ENCODE measurements at places on chromosomes 3 and 15.

GRCh38 chr3:65173841-65174240 lies 486.0 kb upstream of the ADAMTS9 start:
- DNase-seq = no peak

GRCh38 chr3:54324103-54324502 lies 201.8 kb downstream of the CACNA2D3 start:
- DNase-seq = no peak

GRCh38 chr3:132538072-132538471 lies 59.0 kb upstream of the ACKR4 start:
- DNase-seq = no peak

- no peak for DNase-seq
Measured at GRCh38 chr15:50712018-50712417, 25.4 kb upstream of the TRPM7 start.

GRCh38 chr3:86733257-86733656 lies 257.7 kb downstream of the VGLL3 start:
- DNase-seq = no peak

DNA sequence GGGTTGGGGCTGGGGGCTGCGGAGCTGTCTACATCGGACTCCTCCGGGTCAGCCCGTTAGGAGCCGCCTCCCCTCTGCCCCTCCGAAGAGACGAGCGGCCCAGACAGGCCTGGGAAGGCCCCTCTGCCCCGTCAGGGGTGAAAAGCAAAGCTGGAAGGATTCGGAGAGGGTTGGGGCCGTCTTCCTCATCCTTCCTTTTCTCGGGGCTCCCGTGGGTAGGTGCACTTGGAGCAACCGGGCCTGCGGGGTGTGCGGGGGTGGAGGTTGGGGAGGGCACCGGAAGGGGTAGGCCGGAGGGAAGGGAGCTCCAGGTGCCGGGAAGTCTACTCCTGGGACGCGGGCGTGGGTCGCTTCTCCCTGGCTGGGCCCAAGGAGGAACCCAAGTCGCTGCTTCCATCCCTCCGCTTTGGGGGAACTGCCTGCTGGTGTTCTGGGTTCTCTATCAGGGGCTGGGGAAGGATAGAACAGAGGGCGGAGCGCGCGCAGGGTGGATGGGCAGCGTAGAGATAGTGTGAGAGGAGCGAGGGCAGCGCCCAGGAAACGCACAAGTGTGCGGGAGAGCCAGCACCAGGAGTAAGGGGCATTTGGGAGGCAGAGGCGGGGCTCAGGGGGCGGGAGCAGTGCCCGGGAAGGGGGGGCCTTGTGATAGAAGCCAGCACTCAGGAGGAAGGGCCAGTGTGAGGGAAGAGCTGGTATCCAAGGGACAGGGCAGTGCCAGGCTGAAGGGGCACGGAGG lies 590 bp downstream of the POLR2H start:
- peak; percentile 9 for DNase-seq

DNA sequence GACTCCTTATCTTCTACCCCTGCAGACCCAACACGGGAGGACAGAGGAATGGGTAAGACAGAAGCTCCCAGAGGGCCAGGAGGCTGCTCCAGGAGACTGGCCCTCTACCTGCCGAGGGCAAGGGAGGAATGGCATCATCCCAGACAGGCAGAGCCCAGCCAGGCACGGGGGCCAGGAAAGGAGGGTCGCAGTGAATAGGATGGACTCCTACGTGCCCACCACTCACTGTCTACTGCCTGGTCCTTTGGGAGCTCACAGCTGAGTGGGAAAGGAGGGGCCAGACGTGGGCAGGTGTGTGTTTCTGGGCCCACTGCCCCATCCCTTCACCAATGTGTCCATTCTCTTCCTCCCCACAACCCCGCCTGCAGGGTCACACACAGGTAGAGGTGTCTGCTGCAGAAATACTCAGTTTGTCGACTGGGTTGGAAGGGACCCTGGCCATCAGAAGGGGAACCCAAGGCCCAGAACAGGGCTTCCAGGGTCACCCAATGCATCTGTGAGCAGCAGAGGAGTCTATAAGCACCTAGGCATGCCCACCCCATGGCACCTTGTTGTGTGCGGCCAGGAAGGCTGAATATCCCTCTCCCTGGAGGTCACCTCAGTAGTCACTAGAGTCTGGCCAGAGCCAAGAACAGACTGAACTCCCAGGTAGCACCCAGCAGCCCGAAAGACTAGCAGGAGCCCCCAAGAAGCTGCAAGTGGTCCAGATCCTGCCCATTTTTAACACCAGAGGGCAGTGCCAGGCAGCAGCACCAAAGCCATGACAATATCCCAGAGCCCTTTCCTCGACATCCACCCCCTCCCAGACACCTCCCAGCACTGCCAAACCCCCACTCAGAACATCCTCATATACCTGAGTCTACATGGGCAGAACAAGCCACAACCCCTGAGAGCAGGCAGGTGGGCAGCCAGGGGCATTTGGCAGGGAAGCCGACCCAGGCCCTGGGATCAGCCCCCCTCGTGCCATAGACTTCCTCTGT lies 24.0 kb downstream of the TKT start:
- no peak for DNase-seq

DNA sequence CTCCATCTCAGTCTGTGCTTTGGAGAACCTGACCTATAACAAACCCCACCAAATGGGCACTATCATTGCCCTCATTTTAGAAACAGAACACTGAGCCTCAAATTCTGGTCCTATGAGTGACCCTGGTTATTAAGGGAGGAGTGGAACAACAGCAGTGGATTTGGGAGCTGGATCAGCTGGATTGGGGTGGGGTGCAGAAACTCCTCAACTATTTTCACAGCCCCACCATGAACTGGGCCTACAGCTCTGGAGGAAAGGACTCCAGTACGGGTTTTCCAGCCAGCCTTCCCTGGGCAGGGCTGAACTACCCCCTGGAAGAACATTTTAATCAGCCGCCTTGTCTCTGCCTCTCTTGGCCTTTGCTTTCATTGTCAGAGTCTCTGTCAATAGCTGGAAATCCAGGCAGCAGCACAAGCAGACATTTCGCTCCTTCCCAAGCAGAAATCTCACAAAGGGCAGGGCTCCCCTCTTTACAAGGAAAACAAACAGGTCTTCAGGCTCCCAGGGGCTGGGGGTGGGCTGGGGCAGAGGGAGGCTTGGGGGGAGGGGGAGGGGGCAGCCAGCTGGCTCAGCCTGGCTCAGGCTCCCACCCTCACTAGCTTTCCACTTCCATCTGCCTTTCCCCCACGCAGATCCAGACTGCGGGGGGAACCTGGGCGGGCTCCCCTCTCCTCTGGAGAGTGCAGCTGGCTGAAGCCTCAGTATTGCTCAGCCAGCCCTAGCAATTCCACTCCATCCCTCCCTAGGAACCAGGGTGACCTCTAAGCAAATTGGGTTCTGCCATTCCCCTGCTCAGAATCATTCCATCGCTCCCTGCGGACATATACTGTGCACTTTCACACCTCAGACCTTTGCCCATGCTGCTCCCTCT lies 13.7 kb upstream of the TLE3 start:
- no peak for DNase-seq

DNA sequence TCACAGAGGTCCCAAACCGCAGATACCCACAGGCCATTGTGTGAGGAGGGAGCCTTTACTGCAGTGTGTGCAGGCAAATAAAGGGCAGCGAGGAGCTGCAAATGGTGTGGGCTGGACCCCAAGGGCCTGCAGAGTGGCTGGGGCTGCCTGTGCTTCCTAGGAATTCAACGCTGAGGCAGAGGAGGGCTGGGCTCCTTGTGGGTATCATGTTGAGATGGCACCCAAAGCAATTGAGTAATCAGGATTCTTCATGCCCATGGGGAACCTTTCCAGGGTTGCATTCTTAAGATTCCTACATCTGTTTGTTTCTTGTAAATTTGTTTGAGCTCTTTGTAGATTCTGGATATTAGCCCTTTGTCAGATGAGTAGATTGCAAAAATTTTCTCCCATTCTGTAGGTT lies 85.4 kb upstream of the LIPC start:
- no peak for DNase-seq

GRCh38 chr3:179505534-179505933 lies 54.3 kb upstream of the GNB4 start:
- no peak for DNase-seq

- DNase-seq = no peak
Measured at GRCh38 chr3:191390580-191390979, 60.3 kb upstream of the UTS2B start.

DNA sequence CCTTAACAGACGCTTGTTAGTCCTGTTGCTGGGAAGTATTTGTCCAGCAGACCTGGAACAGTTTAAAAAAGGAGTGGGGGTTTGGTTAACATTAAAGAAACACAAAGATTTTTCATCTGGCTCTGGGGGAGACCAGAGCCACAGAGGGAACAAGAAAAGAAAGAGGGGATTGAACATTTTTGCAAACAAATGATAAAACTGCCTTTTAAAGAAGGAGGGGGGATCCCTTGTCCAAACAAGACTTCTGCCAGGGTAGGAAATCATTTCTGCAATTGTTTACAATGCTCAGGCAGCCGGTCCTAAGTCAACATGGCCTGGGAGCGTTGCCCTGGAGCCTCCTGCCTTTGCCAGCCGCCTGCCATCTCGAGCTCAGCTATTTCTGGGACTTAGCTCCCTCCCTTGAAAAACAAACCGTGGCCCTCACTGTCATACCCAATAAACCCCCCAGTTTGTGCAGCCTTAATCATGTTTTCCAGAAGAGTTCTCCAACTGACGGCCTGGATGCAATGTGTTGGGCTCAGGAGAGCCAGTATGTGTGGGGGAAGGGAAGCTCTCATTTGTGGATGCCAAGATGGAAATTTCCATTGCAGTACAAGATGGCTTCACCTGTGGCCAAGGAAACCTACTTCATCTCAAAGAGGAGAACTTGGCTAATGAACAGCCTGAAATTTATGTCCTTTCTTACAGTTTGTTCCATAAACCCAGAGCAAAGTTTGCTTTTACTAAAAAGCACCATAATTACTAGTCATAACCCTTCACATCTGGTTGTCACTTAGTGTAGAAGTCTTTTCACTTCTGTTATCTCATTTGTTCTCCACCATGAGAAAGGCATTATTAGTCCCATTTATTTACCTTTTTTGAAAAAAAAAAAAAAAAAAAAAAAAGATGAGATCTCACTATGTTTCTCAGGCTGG lies 75.9 kb upstream of the RNU6-1 start:
- DNase-seq = no peak

DNA sequence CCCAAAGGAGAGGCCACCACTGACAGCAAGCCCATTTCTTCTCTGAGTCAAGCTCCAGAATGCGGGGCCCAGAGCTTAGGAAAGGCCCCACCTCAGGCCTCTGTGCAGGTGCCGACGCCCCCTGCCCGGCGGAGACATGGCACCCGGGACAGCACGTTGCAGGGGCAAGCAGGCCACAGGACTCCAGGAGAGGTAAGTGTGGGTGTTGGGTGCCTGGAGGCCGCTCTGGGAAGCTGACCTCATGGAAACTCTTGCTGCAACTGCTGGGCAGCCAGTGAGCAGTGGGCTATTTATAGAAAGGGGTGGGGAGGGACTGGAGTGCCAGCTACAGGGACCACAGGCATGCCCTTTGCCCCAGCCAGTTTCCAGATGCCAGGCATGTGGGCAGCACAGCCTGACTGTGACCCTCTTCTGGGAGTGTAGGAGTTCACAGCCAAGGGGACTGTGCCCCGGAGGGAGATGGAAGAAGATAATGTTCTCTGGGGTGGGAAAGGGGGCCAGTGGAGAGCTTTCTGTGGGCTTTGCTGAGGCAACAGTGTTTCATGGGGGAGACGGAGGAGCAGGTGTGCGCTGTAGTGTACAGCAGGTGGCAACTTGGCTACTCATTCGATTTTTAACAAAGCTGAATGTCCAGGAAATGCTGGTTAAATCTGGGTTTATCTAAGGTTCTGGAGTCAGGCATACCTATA lies 23.7 kb downstream of the ALPK3 start:
- DNase-seq = no peak

DNA sequence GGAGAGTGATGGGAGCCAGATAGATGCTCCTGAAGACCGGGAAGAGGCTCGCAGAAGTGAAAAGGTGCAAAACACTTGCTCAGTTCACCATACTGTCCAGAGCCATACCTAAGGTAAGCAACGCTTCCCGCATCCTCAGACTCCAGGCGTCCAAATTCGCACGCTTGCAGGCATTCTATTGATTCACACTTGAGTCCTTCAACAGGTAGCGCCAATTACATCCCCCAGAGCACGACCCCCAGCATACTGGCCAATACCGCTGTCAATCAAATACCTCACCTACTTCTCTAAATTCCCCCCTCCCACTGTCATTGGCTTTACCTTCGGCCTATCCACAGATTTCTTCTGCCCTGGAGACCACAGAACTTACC lies 361 bp upstream of the STXBP5L start:
- no peak for DNase-seq

DNA sequence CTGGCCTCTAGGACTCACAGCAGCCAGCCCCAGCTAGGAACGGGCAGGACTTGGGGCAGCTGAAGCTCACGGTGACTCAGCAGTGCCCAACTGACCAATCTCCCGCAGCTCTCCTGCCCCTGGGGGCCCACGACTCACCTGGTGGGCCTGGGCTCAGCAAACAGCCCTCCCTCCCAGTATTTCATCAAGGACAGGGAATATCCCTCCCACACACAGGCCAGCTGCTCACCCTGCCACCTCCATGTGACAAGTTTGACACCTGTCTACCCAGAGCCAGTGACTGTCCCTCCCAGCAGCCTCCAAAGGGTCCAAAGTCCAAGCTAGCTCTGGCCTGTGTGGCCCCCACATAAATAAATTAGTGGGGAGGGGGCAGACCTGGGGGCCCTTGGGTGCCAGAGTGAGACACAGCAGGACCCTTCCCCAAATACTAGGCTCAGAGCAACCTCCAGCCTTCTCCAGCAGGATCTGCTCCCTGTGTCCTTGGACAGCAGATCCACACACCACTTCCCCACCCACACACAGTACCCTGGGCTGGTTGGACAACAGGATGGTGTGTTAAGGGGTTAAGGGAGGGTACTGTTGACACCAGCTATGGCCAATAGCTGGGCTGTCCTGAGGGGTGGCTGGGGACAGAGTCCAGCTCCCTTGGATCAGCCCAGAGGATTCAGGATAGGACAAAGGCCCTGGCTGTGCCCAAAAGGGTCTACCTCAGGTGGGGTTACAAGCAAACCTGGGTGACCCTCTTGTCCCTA lies 4.3 kb downstream of the GNAT1 start:
- no peak for DNase-seq

GRCh38 chr15:57375827-57376695 lies at the start of gene CGNL1:
TSS of gene CGNL1 (plus strand) at chr15:57376505. CDS start at chr15:57438000, 61,495 bp downstream.
- no peak for DNase-seq

- no peak for DNase-seq
Measured at GRCh38 chr15:70014860-70015490, 82.7 kb downstream of the TLE3 start.

GRCh38 chr3:46659285-46659684 lies 34.2 kb downstream of the ALS2CL start:
- no peak for DNase-seq

GRCh38 chr3:25831578-25831977 lies 41.7 kb downstream of the OXSM start:
- DNase-seq = no peak
